ENCODE measurements at places on chromosomes 5 and 9.
A peak's percentile ranks its signal among the peaks of the same experiment; 100 is the strongest.

DNA sequence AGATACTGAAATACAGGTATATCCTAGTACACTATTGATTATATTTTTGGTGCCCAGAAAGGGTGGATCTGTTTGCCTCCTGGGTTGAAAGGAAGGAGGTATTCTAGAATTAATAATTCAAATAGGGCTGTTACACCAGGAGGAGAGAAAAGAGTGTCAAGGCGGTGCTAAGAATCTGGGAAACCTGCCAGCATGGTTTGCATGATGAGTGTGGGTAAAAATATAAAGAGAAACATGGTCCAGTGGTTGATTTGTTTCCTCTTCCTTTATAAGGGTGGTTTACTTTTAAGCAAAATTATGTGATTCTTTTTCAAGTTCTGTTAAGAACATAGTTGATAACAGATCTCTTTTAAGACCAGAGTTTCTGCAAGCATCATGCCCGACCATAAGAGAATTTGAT is 69.4 kb upstream of the NFIB start:
- no peak for DNase-seq

GRCh38 chr5:81904166-81904565 is 67.7 kb upstream of the ATG10 start:
- DNase-seq: no peak

GRCh38 chr5:140295414-140295813 is 7.5 kb downstream of the PFDN1 start:
- DNase-seq: no peak

GRCh38 chr5:91018200-91018599 is 364.9 kb downstream of the ARRDC3 start:
- no peak for DNase-seq

GRCh38 chr9:37641331-37641730 is 9.4 kb upstream of the FRMPD1 start:
- DNase-seq: no peak

DNA sequence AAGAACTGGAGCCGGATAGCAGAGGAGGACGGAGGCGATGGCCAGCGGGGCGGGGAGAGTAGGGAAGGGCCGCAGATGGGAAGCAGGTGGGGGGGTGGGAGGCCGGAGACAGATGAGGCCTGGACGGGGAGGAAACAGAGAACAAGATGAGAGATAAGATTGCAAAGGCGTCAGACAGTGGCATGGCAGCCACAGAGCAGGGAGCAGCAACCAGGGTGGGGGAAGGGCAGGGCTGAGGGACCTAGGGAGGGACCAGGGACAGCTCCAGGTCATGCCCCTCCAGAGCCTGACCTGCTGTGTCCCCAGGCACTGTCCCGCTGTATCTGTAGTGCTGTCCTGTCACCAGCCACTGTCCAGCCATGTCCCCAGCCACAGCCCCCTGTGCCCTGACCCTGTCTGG is 49.6 kb upstream of the LMX1B start:
- no peak for DNase-seq

DNA sequence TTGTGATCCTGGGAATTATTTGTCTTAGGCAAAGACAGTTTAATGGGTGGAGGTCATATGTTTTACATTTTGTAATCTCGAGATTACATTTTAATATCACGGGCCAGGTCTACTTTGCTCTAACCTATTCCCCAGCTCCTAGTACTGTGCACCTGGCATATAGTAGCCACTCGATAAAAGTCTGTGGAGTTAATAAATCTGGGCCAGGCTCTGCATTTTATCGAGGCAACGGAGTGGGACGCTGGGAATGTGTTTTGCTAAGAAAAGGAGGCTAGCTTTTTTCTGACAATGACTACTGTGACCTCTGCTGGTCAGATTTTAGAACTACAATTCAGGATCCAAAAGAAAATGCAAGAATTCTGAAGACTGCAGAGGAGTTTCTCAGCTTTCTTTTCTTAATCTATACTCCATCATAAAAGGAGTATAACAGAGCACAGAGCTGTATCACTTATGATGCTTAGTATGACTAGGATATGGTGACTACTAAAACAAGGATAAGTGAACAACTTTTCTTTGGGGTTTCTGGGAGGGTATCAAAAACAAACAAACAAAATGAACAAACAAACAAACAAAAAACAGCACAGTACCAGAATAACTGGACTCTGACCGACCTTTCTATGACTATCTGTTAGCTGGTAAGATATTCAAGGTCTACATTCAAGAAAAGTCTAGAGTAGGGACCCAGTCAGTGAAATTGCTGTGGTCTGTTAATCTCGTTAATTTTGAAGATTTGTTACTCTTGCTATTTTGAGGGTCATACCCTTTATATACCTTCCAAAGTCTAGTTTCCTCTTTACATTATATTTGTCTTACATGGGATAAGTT is 46.1 kb upstream of the CER1 start:
- peak; percentile 31 for DNase-seq

DNA sequence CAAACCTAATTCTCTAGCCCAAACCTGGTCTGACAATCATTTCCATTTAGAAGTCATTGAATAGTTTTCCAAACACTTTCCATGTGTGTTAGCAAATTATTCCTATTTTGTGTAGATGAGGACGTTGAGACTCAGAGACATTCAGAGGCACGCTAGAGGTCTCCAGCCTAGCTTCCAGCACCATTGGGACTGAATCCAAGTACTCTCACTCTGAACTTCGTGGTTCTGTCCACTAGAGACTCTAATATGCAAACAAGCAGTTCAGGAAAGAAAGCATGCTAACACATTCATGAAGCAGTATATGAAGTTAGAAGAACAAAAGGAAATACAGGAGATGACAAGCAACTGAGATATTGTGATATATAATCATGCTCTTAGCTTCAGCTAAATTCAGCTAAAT is 354.8 kb downstream of the NTRK2 start:
- no peak for DNase-seq

DNA sequence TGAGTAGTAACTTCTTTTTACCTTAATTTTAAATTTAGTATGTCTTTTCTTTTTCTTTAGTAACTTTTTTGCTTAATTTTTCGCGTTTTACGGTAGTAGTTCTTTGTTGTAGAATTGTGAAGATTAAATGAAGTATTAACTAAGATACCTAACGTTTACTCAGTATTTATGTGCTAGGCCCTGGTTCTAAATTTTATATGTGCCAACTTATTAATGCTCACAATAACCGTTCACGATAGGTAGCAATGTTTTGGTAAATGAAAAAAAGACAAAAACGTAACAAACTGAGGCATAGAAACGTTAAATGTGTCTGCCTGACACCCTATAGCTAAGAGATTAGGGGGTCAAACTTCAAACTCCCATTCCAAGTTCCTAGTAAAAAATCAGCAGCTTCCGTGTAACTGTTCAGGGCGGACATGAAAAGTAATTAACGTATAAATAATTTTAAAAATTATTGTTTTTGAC is 1.2 kb downstream of the MRPS30 start:
- no peak for DNase-seq

DNA sequence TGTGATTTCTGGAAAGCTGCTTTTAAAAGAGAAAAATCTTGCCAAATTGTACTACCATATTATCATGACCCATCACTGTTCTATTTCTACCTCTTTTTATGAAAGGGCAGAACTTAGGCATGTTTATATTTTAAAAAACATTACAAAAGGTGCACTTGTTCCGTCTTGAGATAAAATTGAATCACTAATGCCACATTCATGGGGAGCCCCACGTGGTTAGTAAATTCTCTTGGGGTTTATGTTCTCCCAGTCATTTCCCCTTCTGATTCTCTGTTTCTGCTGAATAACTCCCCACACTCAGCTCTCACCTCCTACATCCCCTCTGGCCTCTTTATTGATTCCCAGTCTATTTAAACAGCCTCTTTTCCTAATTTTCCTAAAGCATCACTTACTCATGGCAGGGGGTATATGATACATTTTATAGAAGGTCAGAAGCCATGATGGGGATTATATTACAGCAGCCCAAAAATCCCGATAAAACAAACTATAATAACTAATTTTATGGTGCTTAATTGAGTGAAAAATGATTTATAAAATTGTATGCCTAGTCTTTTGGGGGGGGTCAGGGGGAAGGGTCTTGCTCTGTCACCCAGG is 19.7 kb upstream of the VLDLR start:
- no peak for DNase-seq

DNA sequence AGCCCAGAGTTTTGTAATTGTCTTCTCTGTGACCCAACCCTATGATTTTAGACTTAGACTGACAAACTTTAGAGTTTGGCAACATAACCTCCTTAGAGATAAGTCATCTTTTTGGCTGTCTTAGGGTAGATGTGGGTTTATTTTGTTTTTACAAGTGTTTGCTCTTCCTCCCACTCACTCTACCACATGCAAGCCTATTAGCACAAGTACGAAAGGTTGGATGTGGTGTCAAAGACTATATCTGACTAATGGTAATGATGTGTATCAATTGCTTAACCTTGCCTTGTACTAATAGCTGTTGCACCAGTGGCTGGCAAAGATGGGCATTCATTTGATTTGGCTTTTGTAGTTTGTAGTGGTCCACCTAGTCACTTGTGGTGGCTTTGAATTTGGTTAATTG is 46.5 kb downstream of the SLC25A46 start:
- DNase-seq: no peak

DNA sequence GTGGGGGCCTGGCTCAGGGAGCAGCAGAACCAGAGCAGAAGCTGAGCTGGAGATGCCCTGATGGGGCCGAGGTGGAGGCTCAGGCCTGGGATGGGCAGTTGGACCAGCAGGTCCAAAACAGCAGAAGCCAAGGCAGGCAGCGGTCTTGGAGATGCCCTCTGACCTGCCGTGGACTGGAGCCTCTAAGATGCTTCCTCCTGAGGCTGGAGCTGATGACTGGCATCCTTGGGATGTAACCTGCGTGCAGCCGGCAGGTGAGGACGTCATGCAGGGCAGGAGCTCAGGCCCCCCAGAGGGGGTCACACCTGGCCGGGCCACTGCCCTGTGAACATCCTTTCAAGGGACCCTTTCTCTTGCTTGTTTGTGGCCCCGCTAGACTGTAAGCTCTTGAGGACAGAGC is 162.0 kb downstream of the RGS3 start:
- no peak for DNase-seq

GRCh38 chr5:66406761-66407336 is 189.3 kb upstream of the MAST4 start:
- DNase-seq: no peak

DNA sequence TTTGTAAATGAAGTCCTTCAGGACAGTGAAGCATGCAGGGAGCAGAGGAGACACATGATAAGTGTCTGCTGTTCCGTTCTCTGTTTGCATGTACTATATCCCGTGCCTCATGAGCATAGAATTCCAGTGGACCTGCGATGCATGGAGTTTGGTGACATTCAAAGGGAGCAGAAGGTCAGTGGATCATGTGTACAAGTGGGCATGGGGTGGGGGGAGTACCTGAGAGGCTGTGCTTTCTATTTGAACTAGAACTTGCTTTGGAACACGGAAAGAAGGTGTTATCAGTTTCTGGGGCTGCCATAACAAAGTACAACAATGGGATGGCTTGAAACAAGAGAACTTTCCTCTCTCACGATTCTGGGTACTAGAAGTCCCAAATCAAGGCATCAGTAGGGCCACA is 5.1 kb upstream of the CCNJL start:
- no peak for DNase-seq

- DNase-seq: no peak
Observed at GRCh38 chr9:28502741-28503140, 929.5 kb upstream of the C9orf72 start.

- no peak for DNase-seq
Observed at GRCh38 chr5:139924294-139925215, 118.5 kb downstream of the NRG2 start.

DNA sequence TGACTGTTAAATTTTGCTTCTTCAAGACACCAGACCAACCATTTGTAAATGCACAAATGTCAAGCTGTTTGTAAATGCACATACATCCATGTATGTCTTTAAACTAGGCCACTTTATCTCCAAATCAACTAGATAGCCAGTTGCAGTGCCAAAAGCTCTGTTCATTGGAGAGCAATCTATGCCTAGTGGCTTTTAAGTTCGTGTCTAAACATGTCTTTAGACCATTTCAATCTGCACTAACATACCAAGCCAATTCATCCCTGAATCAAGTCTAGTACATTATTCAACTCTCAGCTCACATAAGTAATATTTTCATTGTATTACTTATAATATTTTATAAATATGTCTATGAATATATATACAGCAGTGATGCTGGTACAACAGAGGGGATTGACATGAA is 985.9 kb downstream of the CDH18 start:
- no peak for DNase-seq

DNA sequence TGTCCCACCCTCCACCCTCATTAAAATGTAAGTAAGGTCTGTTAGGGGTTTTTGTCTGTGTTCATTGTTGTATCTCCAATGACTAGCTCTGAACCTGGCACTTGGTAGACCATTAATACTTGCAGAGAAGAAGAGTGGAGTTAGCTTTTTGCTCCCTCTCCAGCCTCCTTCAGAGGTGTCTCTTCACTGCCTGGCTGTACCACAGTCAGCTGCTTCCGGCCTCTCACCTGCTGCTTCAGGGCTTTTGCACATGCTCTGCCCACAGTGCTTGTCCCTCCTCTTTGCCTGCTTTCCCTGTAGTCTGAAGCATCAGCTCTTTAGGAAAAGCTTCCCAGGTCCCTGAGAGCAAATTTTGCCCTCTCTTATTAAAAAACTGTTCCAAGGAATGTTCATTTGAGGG is 83.6 kb downstream of the SNX24 start:
- DNase-seq: no peak

DNA sequence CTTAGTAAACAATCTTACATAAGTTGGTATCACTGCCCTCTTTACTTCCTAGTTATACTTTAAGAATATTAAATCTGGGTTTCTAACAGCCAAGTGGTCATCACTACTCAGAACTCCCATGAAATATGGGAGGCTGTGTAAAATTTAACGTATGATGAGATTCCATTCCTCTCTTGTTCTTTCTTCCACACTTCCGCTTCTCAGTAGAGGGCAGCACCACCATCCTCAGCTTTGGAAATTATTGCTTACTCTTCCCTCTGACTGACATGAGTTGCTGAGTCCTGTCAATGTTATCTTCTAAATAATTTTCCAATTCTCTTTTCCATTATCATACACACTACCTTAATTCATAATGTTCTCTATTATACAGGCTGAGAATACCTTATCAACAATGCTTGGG is 194.0 kb downstream of the RFX3 start:
- DNase-seq: no peak

DNA sequence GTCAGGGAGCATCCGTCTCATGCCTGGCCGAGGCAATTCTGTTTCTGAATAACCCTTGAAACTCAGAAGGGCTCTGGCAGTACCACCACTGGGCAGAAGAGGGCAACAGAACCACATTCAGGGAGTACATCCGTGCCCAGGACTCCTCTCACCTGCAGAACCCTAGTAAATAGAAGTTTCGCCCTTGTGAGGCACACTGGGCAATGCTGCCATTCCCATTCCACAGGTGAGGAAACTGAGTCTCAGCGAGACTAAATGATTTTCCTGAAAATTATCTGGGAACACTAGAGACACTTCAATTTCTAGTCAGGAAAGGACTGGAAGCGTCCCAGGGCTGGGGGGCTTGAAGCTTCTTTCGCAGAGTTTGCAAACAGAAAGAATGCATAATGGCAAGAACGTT is 74.7 kb downstream of the FGF1 start:
- DNase-seq: peak; percentile 27

Data from immature natural killer cell (primary cell).